Activated naive CD8-positive, alpha-beta T cell treated with anti-CD3 and anti-CD28 coated beads, Interleukin-2, amount 50 U/mL, for 16 hours (primary cell): ENCODE measurements at places on chromosomes 1 and 21.

DNA sequence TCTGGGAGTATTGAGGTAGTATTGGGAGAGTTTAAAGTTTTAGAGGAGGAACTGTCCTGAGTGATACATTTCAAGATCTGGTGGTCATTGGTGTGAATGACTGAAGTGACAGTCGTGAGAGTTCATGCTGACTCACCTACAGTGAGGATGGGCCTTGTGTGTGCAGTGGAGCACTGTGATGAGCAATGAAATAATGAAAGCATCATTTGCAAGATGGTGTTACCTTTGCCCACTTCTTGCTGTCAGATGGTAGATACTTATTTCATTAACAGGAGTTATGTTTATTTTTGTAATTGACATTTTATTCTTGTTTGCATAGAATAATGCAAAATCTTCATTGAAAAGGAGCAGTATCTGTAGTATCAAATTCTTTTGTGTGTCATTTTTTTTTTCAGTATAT, 29.0 kb downstream of the POU2F1 start:
- no peak for DNase-seq

- DNase-seq = no peak
Measured at GRCh38 chr1:72498371-72498770, 216.0 kb upstream of the NEGR1 start.

DNA sequence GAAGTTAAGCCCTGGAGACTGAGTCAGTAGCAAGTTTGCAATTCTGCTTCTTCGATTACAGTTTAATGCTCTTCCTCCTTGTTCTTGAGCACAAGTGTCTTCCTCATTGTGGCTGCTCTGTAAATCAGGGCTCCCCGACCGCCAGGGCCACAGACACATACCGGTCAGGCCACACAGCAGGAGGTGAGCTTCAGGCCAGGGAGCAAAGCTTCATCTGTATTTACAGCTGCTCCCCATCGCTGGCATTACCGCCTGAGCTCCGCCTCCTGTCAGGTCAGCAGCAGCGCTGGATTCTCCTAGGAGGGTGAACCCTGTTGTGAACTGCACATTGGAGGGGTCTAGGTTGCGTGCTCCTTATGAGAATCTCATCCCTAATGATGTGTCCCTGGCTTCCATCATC, 1.7 kb upstream of the TRAPPC10 start:
- no peak for DNase-seq

GRCh38 chr1:13797397-13797796, 97.4 kb downstream of the PRDM2 start:
- no peak for DNase-seq

DNA sequence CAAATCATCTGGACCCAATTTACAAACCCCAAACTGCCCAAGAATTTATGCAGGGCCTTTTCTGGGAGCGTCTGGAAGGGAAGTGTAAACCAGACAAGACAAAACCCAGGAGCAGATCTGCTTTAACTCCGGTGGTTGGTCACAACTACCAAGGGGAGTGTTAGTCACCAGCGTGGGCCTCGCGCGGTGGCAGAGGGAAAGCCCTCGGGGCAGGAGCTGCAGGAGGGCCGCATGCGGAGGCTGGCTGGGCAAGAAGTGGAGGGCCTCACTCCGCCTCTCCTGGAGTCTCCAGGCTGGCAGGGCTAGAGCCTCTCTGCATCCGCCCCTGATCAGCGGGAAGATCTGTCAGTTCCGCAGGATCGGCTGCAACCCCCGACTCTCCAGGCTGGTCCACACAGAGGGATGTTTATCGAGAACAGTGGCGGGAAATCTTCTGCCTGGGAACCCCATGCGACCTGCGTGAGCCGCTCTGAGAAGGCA, 2.0 kb downstream of the COL24A1 start:
- DNase-seq = no peak

DNA sequence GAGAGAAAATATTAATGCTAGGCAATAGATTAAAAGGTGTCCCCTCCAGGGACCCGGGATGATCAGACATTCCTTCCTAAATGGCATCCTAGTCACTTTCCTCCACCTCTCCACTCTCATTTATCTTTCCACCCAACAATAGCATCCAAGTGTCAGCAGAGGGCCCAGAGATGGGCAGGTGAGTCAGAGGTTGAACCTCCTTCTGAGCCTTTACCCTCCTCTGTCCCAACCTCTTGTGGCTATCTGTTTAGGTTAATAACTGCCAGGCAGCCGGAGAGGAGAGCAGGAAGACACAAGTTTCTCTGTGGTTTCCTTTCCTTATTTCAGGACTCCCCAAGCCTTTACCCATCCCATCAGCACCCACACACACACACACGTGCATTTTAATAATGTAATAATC, 4.1 kb downstream of the GJA5 start:
- no peak for DNase-seq

DNA sequence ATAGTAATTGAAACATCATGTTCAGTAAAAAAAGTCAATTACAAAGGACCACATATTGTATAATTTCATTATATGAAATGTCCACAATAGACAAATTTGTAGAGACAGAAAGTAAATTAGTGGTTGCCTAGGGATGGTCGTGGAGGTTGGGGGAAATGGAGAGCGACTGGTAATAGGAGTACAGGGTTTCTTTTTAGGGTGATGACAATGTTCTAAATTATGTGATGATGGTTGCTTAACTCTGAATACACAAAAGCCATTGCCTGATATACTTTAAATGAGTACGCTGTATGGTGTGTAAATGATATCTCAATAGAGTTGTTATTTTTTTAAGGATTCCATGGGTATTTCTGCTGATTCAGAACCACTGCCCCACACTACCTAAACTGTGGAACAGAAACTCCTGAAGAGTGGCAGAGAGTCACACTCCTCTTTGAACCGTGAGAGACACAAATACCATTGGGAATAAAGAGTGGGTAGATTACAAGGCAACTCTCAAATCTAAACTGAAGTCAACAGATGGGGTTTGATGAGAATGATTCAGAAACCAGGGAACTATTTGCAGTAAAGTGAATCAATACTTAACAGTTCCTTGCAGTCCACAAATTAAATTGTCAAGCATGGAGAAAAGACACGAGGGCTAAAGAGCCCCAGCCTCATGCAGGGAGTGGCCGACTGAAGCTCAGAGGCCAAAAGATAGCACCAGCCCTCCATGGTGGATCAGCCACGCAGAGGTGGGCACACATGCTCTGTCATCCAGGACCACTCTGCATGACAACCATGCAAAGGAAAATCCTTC, 118.0 kb downstream of the CAPN8 start:
- DNase-seq = no peak

DNA sequence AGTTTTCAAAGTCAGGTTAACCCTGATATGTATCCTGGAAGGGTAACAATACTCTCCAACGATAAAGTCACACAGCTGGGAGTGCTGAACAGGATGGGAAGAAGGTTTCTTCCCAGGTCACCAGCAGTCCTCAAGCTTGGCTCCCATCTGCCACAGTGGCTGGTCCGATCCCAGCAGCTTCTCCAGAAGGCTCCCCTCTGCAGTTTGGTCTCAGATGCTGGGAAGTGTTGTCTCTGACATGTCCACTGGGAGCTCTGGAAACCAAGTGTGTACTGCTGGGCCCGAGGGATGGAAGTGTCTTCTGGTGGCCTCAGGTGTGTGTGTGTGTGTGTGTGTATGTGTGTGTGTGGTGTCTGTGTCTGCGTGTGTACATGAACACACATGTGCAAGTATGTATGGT, 16.4 kb upstream of the GNL2 start:
- no peak for DNase-seq

DNA sequence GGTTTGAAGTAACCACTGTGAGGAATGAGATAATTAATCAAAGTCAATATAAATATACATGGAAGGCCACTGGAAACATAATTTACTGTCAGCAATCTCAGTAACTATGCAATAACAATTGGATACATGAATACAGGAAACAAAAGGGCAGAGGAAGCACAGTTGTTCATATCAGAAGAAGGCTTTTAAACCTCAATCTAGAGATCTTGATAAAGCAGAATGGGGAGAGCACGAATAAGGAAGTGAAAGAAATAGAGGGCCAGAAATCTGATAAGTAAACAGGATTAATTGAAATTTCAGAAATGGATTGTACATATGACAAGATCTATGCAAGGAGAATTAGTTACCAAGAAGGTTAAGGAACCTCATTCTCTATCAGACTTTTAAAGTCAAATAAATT, 93.0 kb downstream of the EVI5 start:
- DNase-seq = no peak

- DNase-seq = no peak
Measured at GRCh38 chr1:63721531-63722189, 52.2 kb upstream of the ROR1 start.

DNA sequence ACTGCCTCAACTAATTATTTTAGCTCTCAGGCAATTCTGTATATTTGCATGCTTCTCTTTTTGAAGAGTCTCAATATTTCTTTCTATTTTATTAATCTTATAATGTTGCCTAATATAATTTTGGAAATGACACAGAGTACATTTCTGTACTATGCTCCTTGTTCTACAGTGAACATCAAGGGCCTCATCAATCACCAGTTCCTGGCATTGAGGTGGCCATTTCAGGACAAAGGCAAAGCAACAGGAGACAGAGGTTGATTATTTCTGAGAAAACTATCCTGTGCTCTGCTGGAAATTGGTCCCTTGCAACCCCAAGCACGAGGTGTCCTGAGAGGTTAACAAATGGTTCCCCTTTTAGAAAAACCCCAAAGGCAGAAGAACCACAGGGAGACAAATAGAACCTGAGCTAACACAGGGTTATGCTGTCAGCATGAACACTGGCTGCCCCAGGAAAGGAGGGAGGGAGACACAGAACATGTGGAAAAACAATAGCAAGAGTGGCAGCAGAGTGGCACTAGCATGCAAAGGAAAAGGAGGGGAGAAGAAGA, 63.9 kb upstream of the VAV3 start:
- no peak for DNase-seq

DNA sequence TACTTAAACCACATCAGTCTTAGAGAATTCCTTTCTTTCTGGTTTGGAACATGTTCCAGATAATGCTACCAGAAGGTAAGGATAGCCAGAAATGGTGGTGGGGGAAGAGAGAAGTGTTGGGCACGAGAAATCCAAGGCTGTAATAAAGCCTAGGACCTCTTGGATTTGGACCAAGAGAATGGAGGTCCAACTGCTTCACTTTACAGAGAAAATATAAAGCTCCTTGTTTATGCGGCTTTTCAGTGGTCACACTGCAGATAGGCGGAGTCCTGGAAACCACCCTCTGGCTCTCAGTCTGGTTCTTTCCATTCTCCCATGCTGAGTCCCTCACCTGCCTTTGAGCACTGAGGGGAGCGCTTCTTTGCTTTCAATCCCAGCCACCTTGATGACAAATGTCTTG, 87.8 kb downstream of the ADCY10 start:
- no peak for DNase-seq

- DNase-seq = no peak
Measured at GRCh38 chr1:53557369-53557768, 98.2 kb downstream of the DMRTB1 start.

GRCh38 chr1:168623831-168624230, 47.4 kb downstream of the XCL1 start:
- DNase-seq = no peak

DNA sequence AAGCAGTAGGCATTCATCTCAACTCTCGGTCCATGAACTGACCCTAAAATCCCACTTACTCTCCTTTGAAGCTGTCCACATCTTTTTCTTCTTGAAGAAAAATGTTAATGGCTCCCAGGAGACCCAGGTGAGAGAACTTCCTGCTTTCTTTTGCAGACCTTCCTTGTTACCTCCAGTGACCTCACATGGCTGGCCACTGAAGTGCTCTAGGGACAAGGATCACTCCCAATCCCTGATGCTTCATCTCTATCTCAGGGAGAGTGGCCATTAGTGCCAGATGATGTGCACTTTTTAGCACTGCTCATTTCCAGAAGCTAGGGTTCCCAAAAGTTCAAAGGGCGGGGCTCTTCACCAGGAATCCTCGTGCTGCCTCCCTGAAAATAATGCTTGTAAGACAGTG, 16.2 kb downstream of the PLXNA2 start:
- no peak for DNase-seq

DNA sequence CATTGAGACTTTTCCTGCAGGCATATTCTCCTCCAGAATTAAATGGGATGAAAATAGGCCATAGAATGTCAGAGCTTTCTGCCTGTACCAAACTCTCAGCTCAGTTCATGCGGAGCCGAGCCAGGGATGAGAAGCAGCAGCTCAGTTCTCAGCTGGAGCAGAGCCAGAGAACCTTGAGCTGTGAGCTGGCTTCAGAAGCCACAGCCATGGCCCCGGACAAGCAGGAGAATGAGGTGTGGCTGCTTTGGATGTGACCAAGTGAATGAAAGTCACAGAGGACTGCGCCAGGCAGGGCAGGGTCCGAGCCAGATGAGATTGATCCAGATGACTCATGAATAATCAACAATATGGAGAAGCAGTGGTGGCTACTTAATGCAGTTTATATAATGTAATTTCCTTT, 633.8 kb downstream of the NCAM2 start:
- no peak for DNase-seq

GRCh38 chr1:176628775-176629174, 165.8 kb downstream of the PAPPA2 start:
- no peak for DNase-seq

GRCh38 chr1:162197041-162197531, 127.6 kb downstream of the NOS1AP start:
- no peak for DNase-seq

DNA sequence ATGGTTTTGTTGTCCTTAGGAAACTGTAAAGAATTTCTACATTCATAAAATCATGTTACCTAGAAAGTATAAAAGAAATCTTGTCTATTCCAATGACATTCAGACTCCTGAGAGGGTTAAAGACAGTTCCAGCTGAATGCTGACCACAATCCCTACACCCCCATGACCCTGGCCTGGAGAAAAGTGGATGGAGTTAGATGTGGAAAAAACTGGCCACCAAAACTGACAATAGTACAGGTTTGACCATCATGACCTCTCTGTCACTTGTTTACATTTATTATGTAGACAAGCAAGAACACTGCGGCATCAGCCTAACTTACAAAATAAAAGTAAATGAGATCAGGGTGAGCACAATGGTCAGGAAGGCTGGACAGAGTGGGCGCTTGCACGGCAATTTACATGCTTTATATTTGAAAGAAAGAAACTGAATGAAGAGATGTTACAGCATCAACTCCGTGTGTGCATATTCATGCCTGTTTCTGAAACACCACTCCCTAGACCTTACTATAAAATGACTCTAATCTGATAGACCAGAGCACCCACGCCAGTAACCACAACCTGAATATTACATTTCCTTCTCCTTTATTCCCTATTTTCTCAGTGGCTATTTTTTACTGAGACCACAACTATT, 116.0 kb downstream of the ESRRG start:
- no peak for DNase-seq

- no peak for DNase-seq
Measured at GRCh38 chr1:186374303-186375151, 526 bp downstream of the TPR start.

DNA sequence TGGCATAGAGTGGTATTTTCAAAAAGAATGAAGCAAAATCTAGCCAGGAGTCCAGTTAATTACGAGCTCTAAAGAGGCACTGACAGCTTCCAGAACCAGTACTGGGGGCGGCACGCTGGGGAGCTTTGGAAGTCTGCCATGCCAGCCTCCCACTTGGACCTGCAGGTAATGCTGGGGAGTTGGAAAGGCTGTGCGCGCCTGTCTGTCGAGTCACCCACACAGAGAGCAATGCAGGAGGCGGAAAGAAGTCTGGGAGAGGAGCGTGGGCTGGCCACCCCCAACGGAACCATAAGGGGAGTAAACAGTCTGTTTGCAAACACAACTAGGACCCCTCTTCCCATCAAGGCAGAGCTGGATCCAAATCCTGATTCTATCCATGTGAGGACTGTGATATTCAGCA, 84.5 kb downstream of the BEND5 start:
- DNase-seq = no peak
